Activated CD4-positive, alpha-beta T cell treated with anti-CD3 and anti-CD28 coated beads, Interleukin-2, amount 50 U/mL, for 24 hours (primary cell): ENCODE measurements at places on chromosomes 6 and 20.

DNA sequence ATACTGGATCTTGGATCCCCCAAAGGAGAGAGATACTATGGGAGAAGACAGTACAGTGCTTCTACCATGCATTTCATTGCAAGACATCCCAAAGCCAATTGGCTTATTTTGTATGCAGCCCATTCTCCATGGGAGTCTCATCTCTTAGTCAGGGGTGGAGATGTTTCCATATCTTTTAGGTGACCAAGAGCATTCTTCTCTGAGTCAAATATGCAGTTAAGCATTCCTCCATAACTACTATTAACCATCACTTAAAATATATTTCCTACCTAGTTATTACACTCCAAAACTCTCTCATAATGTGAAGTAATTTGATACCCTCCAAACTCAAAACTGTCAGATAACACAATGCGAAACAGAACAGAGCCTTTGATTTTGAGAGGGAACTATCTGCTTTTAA, 542.6 kb downstream of the HDGFL1 start:
- DNase-seq: no peak

- DNase-seq: no peak
Measured at GRCh38 chr6:117992856-117993255, 85.8 kb downstream of the SLC35F1 start.

- no peak for DNase-seq
Measured at GRCh38 chr6:38195113-38195635, 375.6 kb downstream of the ZFAND3 start.

GRCh38 chr6:149752600-149753373, 3.2 kb downstream of the PCMT1 start:
- no peak for DNase-seq

DNA sequence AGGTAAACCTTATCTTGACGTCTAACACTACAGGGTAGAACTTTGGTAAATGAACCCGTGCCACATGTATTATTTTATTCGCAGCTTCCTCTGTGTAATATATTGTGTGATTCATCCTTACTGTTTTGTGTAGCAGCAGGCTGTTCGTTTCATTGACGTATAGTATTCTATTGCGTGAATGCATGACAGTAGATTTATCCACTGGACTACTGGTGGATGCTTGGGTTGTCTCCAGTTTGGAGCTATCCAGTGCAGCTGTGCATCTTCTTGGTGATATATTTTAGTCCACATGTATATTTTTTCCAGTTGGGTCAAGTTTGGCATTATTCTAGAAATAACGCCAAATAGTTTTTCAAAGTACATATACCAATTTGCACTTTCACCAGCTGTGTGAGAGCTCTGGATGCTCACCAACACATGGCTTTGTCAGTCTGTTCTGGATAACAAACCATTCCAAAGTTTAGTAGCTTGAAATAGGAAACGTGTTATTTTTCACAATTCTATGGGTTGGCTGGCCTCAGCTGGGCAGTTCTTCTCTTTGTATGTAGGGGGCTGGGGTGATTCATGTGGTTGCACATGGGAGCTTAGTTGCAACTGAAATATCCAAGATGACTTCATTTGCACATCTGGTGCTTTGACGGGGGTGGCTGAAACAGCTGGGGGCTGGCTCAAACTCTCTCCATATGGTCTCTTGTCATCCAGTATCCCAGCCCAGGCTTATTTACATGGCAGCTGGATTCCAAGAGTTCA, 9.3 kb downstream of the ECT2L start:
- DNase-seq: no peak

GRCh38 chr6:56659721-56660380, 17.2 kb upstream of the DST start:
- no peak for DNase-seq

DNA sequence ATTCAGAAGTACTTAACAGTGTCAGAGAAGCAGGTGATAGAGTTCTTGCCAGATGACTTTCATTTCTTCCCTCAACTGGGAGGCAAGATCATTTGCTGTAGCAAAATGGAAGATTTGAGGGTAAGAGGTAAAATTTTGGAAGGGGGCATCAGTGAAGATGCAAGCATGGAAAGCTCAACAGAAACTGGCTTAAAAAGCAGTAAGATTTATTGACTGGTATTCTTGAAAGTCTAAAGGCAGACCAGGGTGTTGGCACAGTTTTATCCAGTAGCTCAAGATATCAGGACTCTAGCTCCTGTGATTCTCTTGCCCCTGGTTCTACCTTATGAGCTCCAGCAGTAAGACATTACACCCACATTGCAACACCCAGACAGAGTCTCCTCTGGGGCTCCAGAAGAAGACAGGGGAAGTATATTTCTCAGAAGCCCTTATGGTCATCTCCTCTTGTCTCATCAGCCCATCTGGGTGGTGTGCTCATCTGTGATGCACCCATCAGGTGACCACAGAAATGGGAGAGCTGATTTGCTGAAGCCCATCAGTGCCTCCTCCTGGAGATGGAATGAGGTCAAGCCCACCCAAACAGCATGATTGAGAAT, 16.0 kb upstream of the MOCS1 start:
- no peak for DNase-seq

DNA sequence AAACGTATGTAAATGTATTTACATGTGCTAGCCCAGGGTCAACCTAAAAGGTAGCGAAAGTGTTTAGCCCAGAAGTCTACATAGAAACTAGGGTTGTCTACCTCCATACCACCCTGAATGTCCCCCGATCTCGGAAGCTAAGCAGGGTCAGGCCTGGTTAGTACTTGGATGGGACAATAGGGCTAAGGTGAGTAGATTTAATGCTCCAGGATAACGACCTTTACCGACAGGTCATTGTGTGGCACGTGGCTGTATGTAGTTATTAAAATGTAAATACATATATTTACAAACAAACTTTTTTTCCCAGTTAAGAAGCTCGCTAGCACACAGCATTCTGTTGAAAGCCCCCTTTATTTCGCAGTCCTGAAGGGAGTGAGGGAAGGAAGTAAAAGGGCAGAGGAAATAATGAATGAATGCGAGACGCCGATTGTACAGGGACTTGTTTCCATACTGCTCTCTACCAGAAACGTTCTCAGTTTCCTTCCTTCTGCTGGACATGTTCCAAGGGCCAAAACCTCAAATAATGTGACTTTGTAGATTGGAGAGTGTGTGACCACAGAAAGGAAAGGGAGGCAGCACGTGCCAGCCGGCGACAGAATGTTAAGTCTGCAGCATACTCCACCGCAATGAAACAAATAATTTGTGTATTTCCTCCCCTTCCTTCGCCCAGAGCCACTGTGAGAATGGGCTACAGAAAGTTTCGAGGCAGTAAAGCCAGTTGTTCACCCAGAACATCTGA, 612 bp downstream of the ADAT2 start:
- DNase-seq: no peak

DNA sequence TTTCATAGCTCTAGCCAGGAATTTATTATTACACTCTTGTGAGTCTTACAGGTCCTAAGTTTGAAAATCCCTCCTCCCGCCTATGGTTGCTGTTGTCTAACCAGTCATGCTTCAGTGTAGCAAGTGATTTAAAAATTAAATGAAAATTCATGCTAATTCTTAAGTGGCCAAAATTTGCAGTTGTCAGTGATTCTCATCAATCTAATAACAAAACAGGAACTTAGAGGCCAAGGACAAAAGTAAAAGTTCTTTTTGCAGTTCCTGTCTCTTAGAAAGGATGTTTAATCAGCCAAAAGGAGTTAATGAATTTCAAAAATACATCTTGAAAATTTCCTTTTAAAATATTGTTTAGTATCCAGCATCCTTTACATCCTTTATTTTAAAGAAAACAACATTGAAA, 36.3 kb downstream of the VTA1 start:
- no peak for DNase-seq
